ENCODE measurements at places on chromosomes 6 and 20.

DNA sequence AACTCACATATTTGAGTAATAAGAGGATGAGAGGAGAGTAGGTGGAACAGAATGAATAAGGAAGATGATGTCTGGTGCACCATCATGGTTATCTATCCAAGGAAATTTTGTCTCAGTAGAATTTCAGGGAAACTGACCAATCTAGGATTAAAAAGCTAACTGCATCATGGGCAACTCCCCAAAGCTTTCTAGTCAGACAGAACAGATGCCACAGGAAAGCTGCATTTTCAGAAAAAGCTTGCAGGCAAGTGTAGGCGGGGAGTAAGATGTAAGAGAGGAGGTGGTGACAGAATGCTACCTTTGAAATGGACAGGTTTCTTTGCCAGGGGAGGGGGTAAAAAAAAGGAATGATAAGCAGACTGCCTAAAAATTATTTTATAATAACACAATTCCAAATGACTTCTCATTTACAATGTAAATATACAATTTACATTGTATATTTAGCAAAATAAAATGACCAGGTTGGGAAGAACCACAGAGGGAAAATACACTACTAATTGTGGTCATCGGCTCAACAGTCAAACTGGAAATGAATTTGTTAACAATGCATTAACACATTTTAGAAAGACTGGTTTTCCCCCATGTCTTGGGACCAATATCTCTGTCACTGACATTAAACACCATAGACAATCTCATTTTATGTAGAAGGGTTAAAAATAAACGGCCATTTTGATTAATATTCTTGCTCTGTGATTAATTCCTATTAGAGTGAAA lies 15.1 kb downstream of the NHSL1 start:
- DNase-seq = no peak

GRCh38 chr20:40495956-40496355 lies 193.1 kb downstream of the MAFB start:
- DNase-seq = no peak

- no peak for DNase-seq
These were observed at the start of gene SLC52A3 for GRCh38 chr20:768426-768978. Gene SLC52A3 (minus strand): TSS chr20:768500. CDS start chr20:765774, 2,726 bp downstream.

DNA sequence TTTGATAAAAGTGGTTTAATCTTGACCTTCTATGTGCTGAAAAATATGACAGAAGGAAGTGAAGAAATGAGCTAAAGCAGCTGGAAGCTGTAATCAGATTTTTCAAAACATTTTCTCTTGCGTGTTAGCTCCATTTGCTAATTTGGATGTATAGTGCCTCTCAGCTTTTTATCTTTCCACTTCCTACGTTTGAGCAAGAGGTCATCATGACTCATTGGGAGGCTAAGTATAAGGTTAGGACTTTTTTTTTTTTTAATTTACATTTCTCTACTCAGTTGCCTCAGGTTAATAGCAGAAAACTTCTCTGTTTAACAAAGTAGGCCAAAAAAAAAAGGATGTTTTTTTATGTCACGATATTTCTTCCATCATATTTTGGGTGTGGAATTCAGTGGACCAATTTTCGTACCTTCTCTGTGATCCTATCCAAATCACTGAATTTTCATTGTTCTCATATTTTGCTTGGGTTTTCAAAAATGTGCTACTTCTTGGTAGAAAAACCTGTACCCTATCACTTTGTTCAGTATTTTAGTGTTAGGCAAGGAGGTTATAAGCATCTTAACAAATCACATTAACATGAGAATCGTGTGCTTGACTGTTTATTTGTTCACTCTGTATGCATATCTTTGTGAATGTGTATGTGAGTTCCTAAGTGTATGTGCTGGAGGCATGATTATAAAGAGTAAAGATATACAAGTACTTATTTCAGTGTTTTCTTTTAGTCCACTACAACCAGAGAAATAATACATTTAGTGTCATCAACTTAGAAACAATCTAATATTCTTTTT lies 1028.3 kb upstream of the EYS start:
- DNase-seq = no peak

DNA sequence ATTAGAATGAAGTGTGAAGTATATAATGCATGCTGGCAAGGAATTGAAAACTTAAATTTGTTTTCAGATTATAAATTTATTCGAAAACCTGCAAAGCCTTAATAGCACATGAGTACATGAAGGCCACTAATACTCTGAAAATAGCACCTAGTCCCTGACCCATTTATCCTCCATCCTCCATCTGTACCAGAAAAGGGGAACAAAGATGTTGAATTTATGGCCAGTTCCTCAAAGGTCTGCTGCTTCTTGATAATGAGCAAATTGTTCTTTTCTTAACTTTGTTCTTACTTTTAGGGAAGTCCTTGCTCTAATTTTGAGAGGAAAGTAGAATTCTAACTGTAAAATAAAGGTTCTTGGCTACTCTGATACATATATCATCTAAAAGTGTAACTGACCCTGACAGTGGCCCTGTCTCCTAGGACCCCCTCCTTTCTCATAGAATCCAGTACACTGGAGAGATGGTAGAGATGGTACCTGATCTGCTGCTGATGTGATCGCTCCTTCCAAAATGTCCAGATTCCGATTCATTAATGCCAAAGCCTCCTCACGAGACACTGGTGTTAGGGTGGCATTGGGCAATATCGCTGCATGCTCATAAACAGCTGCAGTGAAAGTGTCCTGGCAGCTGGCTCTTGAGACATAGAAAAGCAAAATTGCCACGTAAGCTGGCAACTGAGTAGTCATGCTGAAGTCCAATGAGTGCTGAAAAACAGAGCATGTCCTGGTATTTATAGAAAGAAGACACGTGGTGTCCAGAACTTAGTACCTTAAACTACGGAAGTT lies at the start of gene VNN1:
VNN1 (minus strand) TSS at position 704 of the 783 bp plus-strand sequence; CDS start at position 684, 20 bp downstream.
- no peak for DNase-seq

DNA sequence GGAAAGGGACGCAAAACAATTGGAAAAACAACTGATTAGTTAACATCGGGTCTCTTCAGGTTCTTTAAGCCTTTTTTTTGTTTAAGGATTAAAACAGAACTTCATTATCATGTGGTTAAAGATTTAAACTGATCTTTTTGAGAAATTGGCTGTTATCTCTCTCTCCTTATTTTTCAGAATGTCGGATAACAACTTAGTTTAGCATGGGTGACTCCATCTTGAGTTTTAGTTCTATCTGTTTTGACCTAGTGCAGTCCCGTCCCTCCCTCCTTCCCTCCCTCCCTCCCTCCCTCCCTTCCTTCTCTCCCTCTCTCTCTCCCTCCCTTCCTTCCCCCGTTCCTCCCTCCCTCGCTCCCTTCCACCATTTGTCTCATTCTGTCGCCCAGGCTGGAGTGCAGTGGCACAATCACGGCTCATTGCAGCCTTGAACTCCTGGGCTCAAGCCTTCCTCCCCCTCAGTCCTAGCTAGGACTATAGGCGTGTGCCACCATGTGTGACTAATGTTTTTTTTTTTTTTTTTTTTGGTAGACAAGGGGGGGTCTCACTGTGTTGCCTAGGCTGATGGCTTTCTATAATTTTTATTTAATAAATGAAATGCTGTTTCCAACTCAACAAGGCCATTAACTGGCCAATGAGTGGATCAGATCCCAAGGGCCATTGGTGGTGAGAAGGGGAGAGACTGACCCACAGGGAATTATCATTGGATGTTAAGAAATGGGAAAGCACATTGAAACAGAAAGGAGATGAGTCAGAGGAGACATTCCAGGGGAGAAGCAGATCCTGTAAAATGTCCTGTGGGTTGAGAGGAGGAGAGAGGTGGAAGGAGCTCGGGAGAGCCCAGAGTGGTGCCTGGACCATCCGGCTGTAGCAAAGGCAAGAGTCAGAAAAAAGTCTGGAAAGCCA lies 13.6 kb downstream of the BAK1 start:
- DNase-seq = no peak

- no peak for DNase-seq
These were observed 182.3 kb upstream of the PHACTR1 start for GRCh38 chr6:12534069-12534853.
